Cerebellar nuclear complex (tissue), 1 donor: ENCODE measurements at places on chromosomes 4 and X.
A peak's percentile ranks its signal among the peaks of the same experiment; 100 is the strongest.

DNA sequence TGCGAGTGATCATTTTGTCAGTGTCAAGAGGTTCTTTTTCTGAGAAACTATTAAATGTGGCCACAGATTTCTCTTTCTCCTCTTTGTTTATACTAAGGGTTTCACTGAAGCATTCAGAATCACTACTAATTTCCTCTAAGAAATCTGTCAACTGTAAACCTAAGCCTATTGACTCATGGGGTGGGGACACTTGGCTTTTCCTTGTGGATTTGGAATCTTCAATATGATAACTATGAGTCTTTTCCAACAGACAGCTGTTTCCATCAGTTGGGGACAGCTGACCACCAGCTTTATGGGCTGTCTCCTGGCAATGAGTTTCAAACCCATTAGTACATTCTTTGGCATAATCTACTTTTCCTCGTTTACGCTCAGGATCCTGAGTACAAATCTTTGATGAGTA, 13.8 kb downstream of the PGRMC1 start:
- no peak for DNase-seq

DNA sequence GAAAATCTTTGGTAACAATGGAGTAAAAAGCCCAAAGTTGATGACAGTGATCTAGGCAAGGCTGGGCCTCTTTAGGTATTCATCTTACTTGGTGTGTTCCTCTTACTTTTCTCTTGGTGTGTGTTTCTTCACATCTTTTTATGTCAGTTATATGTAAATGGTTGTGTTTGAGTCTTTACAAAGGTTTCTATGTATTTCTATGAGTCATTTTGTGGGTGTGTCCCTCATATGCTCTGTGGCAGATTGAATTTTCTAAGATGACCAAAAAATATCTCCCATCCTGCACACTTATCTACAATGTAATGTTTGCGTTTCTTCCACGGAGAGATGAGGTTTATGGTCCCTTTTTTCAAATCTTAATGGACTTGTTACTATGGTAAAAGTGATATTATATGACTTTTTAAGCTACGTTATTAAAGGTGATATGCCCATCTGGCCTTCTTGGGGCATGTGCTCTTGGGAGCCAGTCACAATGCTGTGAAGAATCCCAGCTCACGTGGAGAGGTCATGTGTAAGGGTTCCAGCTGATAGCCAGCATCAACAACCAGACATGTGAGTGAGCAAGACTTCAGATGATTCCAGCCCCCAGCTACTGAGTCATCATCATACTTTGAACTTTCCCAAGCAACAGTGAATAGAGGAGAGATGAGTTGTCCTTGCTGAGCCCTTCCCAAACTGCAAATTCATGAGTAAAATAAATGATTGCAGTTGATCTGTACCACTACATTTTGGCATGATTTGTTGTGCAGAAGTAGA, 126.9 kb downstream of the CBLL2 start:
- DNase-seq = no peak

- no peak for DNase-seq
Observed at GRCh38 chr4:37879365-37879764, 11.5 kb upstream of the TBC1D1 start.

- DNase-seq = peak; percentile 6
Observed at GRCh38 chrX:47321386-47321785, 49.0 kb upstream of the ZNF157 start.

DNA sequence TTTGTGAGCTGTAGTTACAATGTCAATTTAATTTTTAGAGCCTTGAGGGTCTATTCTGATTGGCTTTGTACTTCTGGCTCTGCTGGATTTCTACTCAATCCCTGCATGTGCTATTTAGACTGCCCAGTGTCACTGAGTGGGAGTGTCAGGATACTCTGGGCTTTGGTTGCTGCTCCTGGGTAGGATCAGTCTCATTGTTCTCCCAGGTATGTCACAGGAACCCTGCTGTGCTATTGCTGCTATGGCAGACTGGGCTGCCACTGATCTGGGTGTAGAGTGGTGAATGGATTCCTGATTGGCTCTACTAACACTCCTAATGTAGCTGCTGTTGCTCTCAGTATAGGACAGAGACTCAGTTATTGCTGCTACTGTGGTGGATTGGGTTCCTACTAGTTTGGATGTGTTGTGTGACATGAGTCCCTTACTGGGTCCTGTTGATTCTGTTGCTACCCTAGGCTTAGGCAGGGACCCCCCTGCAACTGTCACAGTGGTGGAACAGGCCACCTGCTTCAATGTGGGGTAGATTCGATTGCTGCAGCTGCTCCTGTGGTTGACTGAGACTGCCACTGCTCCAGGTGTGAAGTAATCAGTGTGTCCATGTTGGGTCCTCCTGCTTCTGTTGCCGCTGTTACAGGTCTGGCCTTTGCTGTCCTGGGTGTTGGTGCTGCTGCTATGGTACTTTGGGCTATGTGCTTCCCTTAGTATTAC, 707.8 kb upstream of the AMOT start:
- no peak for DNase-seq

DNA sequence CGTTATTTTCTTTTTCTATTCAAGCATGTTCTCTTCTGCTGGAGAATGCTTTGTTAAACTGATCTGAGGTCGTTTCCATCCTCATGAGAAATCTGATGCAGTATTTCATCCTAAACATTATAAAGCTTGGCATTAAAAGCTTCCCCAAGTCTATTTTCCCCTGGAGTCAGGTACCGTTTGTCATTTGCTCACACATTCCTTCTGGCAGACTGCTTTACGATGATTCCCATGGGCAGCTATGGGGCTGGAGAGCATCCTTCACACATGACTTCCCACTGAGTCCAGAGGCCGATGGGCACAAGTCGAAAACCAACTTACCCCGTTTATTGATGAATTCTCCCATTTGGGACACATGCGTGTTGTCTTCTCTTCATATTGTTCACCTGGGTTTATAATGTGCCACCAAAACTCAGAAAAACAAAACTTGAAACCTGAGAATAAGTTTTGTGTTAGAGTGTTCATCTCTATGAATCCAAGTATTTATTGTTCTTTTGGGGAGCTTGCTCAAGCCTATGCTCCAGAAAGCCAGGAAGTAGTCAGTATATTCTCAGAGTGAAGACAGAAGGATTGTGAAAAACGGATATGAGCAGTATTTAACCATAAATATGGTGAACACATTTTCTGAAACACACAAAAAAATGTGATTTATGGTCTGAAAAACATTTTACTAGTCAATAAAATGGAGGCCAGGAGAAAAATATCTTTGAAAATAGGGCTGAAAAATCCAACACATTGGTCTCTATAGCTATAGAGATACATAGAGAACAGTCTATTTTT, 298.8 kb upstream of the NOCT start:
- DNase-seq = no peak
